Activated CD8-positive, alpha-beta memory T cell treated with anti-CD3 and anti-CD28 coated beads, Interleukin-2, amount 10 ng/mL, durations not matched to agents 7 days and 5 days (primary cell): ENCODE measurements at places on chromosomes 3 and 15. TPM values are rescaled to one million over a fixed set of nuclear protein-coding genes. Genes with fewer than 3 reads are reported as not detected.

DNA sequence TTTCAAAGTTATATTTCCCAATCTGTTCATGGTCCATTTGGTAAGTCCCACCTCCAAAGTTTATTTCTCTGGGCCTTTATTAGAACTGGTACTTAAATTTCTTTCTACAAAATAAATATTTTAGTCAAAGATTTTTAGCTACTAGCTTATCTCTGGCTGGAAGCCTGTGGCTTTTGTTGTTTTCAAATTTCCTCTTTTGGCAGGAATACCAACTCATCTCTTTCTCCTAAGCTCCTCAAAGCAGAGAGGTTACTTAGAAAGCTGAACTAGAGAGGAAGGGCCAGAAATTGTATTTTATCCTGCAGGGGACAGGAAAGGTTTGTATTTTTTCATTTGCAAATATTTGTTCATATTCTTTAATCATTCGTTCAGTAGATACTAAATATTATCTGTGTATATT, 227.8 kb downstream of the TBL1XR1 start:
- peaks cover 2% of the 10 kb centered on the region for H3K36me3 ChIP-seq
- peaks cover 8% of the 10 kb centered on the region for H3K4me1 ChIP-seq
- H3K27ac ChIP-seq, result no peak overlapping the region
- no peaks in the 10 kb centered on the region for H3K27me3 ChIP-seq

- peaks cover 2% of the 10 kb centered on the region for H3K4me1 ChIP-seq
- no peak overlapping the region for H3K4me3 ChIP-seq
- no peaks in the 10 kb centered on the region for H3K27me3 ChIP-seq
- DNase-seq, result no peak
Measured at GRCh38 chr15:88382482-88382983, 84.7 kb downstream of the MRPL46 start.

DNA sequence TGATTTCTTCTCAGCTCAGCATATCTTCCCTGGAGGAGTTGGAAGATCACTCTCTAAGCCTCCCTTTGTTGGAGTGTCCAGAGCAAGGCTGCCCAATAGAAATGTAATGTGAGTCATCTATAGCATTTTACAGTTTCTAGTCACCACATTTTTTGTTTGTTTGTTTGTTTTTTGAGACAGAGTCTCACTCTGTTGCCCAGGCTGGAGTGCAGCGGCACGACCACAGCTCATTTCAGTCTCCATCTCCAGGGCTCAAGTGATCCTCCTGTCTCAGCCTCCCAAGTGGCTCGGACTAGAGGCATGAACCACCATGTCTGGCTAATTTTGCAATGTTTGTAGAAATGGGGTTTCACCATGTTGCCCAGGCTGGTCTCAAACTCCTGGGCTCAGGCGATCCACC, 21.3 kb downstream of the KLHL6 start:
- H3K27me3 ChIP-seq, result no peaks in the 10 kb centered on the region
- no peak overlapping the region for H3K27ac ChIP-seq

- DNase-seq, result no peak
- H3K4me1 ChIP-seq, result no peaks in the 10 kb centered on the region
- no peak overlapping the region for H3K27ac ChIP-seq
- H3K36me3 ChIP-seq, result no peaks in the 10 kb centered on the region
- H3K27me3 ChIP-seq, result no peaks in the 10 kb centered on the region
Measured at GRCh38 chr3:43728947-43729346, 38.2 kb downstream of the ABHD5 start.

DNA sequence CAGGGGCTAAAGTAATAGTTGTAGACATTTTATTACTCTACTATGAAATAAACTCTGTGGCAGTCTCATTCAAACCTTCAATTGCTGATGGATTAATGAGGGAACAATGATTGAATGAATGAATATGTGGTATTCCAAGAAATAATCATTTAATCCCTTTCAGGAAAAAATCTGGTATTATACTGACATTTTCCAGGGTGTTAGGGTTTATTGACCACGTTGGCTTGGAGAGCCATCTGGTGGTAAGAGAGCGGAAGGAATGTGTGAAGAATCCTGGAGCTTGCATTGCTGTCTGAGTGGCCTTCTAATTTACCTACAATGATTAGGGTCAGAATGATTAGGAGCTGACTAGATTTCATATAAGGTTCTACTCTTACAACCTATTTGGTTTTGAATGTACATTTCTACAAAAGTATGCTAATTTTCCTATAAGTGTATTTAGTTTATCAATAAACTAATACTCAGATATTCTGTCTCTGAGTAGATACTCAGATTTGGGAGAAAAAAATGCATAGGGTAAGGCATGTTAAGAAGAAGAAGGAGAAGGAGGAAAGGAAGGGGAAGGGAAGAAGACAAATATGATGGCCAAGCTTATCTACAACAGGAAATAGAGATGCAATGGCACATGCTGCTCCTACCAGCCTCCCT, 249.9 kb downstream of the ROBO1 start:
- no peaks in the 10 kb centered on the region for H3K36me3 ChIP-seq
- H3K27me3 ChIP-seq, result no peaks in the 10 kb centered on the region
- no peak for DNase-seq
- H3K4me1 ChIP-seq, result no peaks in the 10 kb centered on the region
- H3K4me3 ChIP-seq, result no peak overlapping the region
- H3K27ac ChIP-seq, result no peak overlapping the region

DNA sequence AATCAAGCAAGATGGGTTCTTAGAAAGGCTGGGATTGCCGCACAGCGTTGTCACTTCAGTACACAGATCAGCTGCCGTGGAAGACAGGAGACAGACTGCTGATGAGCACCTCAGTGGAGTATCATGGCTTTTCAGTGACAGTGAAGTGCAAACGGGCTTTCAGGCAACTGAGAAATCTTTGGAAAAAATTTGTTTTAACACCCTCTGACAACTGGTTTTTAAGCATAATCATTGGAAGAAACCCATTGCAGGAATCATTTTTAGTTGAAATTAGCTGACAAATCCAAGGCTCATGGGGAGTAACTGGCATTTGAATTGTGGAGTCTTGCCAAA, 418.8 kb downstream of the OTOL1 start:
- H3K4me1 ChIP-seq, result no peaks in the 10 kb centered on the region
- no peak for DNase-seq
- H3K4me3 ChIP-seq, result no peak overlapping the region
- H3K27ac ChIP-seq, result no peak overlapping the region
- H3K27me3 ChIP-seq, result no peaks in the 10 kb centered on the region

DNA sequence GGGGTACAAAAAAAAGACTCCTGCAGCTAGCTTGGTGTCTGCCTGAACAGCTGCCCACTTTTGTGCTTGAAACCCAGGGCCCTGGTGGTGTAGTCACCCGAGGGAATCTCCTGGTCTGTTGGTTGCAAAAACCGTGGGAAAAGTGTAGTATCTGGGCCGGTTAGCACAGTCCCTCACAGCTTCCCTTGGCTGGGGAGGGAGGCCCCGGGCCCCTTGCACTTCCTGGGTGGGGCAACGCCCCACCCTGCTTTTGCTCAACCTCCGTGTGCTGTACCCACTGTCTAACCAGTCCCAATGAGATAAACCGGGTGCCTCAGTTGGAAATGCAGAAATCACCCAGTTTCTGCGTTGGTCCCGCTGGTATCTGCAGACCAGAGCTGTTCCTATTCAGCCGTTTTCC, 211.7 kb upstream of the ZPLD1 start:
- no peak overlapping the region for H3K4me3 ChIP-seq
- DNase-seq, result no peak
- H3K27ac ChIP-seq, result peak overlapping the region; percentile 33
- H3K4me1 ChIP-seq, result peaks cover 14% of the 10 kb centered on the region
- no peaks in the 10 kb centered on the region for H3K36me3 ChIP-seq

DNA sequence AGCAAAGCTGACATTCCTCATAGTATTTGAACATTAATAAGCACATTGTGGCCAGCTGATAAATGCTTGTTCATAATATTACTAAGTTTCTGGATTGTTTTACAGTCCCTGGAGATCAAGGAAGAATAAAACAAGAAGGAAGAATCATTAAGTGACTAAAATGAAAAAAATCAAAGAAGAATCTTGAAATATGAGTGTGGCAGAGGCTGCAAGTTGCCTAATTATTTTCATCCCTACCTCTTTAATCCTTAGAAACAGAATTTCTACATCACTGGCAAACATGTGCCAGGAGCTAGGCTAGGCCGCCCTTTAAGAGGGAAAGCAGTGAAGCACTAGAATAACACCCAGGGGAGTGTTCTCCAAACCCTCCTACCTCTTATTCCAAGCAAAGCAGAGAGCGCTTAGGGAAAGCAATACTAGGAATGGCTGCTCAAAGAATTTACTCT, 98.9 kb downstream of the MAGI1 start:
- H3K4me3 ChIP-seq, result no peak overlapping the region
- H3K27ac ChIP-seq, result no peak overlapping the region
- DNase-seq, result no peak
- H3K4me1 ChIP-seq, result peaks cover 16% of the 10 kb centered on the region

- H3K27me3 ChIP-seq, result no peaks in the 10 kb centered on the region
- no peak overlapping the region for H3K27ac ChIP-seq
- DNase-seq, result no peak
- peaks cover 9% of the 10 kb centered on the region for H3K4me1 ChIP-seq
Measured at GRCh38 chr15:74680456-74680855, 15.4 kb downstream of the EDC3 start.

GRCh38 chr3:14609506-14609905, 42.1 kb upstream of the CCDC174 start:
- no peak overlapping the region for H3K27ac ChIP-seq
- DNase-seq, result no peak
- H3K36me3 ChIP-seq, result no peaks in the 10 kb centered on the region
- H3K4me3 ChIP-seq, result no peak overlapping the region
- no peaks in the 10 kb centered on the region for H3K4me1 ChIP-seq
- H3K27me3 ChIP-seq, result peaks cover 64% of the 10 kb centered on the region

The SLCO2A1 gene
- total RNA-seq, result not detected

The MLF1 gene
- 3.3 TPM for total RNA-seq

The CFAP91 gene
- 0.30 TPM for total RNA-seq

The ATP2B2 gene
- total RNA-seq, result not detected

The KLF15 gene
- not detected for total RNA-seq

The CCR8 gene
- total RNA-seq, result 47.6 TPM

The CX3CR1 gene
- total RNA-seq, result 3.7 TPM

The SMAD6 gene
- total RNA-seq, result 0.29 TPM

The MCCC1 gene
- 30.8 TPM for total RNA-seq
